HuH-7.5 (cell line): ENCODE measurements at places on chromosomes 1 and 21.

GRCh38 chr1:232628335-232629249 is 1.3 kb downstream of the SIPA1L2 start:
- no peak for DNase-seq

DNA sequence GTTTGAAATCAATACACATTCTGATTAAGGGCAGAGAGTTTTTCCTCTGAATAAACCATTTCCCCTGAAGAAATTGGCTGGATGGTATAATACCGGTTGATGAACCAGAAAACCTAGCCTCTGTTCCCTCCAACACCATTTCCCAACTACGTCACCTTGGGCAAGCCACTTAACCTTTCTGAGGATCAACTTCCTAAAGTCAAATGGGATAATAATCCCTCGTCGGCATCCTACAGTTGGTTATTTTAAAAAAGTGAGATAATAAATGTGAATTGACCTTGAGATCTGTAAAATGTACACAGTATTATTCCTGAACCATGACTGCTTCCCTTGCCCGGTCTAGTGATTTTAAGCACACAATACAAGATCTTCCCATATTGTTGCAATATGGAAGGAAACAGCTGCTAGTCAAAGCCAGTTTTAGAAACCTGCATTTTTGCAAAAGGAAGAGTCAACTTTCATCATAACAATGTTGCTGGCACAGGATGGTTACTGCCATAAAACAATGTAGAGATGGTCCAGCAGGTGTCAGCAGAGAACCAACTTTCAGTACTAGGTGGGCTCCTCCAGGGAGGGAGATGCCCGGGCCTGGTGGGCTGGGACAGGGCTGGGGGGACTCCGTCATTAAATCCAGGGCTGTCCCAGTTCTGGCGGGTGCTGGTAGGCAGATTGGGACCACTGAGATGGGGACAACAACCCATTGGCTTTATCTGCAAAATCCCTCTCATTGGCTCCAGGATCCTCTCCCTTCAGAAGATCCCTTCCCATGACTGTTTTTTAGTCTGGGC is 5.2 kb upstream of the HLX start:
- no peak for DNase-seq

DNA sequence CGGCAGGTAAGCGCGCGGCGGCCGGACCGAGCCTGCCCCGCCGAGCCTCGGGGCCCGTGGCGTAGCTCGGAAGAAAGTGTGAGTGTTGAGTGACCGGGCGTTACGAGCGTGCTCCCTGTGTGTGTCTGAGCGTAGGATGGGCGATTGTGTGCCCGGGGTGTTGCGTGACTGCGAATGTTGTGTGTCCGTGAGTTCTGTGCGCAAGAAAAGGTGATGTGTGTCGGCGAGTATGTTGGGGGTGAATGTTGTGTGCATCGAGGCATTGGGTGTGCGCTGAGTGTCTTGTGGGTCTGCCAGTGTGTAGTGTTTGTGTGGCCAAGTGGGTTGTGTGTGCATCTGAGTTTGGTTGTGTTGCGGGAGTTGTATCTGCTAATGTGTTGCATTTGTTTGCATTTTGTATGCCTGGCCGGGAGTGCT is 398 bp downstream of the PTPRU start:
- DNase-seq, result peak; percentile 49

DNA sequence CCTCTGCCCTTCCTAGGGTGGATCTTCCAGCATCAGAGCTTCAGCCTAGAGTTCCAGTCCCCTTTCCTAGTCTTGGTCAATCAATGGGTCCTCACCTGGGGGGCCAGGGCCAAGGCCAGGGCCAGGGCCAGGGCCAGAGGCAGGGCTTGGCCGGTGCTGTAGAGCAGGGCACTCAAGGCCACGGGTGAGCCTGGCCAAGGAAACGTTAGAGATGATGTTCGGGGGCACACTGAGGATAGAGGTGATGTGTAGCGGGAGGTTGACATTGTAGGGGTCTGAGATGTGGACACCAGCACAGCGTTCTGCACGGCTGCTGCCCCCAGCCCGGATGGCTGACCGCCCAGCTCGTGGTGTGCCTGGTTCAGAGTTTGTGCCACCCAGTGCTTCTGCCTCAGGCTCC is 5.4 kb upstream of the USF1 start:
- DNase-seq, result no peak
